ENCODE measurements at places on chromosomes 5 and 9. TPM values are rescaled to one million over a fixed set of nuclear protein-coding genes. Genes with fewer than 3 reads are reported as not detected.

- H3K27me3 ChIP-seq, result no peaks in the 10 kb centered on the region
- peaks cover 47% of the 10 kb centered on the region for H3K36me3 ChIP-seq
- peak within 1 kb of the TSS; percentile 97 for H3K4me3 ChIP-seq
- DNase-seq, result peak; percentile 89
- peaks cover 61% of the 10 kb centered on the region for H3K4me1 ChIP-seq
Measured at GRCh38 chr5:16465544-16466432, at the start of gene ZNF622. ZNF622 (minus strand) TSS chr5:16465800; CDS start chr5:16465665, 135 bp downstream.

DNA sequence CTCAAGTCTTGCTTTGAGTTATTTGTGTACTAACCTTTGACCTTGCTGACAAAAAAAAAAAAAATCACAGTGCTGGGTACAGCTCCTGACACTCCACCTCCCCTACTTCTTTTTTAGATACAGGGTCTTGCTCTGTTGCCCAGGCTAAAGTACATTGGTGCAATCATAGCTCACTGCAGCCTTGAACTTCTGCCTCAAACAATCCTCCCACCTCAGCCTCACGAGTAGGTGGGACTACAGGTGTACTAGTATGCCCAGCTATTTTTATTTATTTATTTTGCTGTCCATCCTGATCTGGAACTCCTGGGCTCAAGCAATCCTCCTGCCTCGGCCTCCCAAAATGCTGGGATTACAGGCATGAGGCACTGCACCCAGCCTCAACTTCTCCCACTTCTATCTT is 57.2 kb upstream of the KCNMB1 start:
- no peak for DNase-seq
- no peaks in the 10 kb centered on the region for H3K4me1 ChIP-seq
- H3K4me3 ChIP-seq, result no peak overlapping the region

- no peaks in the 10 kb centered on the region for H3K27me3 ChIP-seq
- no peaks in the 10 kb centered on the region for H3K36me3 ChIP-seq
Measured at GRCh38 chr9:124829334-124829669, 24.0 kb upstream of the WDR38 start.

ANKRD55 gene
- total RNA-seq, result 0.23 TPM

MAMDC4 gene
- total RNA-seq, result 12.6 TPM

Data from activated naive CD8-positive, alpha-beta T cell treated with anti-CD3 and anti-CD28 coated beads for 36 hours (primary cell).